ENCODE measurements at places on chromosomes 12 and 14.
A peak's percentile ranks its signal among the peaks of the same experiment; 100 is the strongest.

- H3K4me1 ChIP-seq: peaks cover 5% of the 10 kb centered on the region
- DNase-seq: no peak
- H3K27me3 ChIP-seq: peaks cover 24% of the 10 kb centered on the region
- peaks cover 2% of the 10 kb centered on the region for H3K36me3 ChIP-seq
- no peak overlapping the region for H3K27ac ChIP-seq
Measured at GRCh38 chr12:10052193-10052913, 21.9 kb downstream of the CLEC9A start.

- no peaks in the 10 kb centered on the region for H3K4me1 ChIP-seq
- H3K27me3 ChIP-seq: no peaks in the 10 kb centered on the region
- no peak overlapping the region for H3K27ac ChIP-seq
- H3K36me3 ChIP-seq: no peaks in the 10 kb centered on the region
- no peak for DNase-seq
Measured at GRCh38 chr14:26137161-26137560, 460.7 kb downstream of the NOVA1 start.

DNA sequence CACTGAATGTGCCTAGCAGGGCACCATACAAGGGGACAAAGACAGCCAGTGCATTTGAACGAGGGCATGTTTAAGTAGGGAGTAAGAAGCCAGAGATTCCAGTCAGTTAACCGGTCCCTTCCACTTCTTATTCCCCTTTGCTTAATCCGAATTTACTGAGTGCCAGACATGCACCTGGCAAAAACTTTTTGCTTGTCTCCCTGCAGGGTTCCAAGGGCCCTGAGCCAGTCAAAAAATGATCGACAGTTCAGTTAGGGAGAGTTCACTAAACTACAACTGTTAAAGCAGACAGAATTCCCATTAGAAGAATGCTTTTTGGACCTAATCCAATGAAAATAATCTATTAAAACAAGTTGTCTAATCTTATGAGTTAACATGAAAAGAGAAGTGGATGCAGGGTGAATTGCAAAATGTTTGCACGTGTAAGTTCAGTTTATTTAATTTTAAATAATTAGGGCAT, 193.8 kb downstream of the TMTC2 start:
- no peak for DNase-seq
- no peaks in the 10 kb centered on the region for H3K27me3 ChIP-seq
- H3K27ac ChIP-seq: no peak overlapping the region
- no peaks in the 10 kb centered on the region for H3K36me3 ChIP-seq

DNA sequence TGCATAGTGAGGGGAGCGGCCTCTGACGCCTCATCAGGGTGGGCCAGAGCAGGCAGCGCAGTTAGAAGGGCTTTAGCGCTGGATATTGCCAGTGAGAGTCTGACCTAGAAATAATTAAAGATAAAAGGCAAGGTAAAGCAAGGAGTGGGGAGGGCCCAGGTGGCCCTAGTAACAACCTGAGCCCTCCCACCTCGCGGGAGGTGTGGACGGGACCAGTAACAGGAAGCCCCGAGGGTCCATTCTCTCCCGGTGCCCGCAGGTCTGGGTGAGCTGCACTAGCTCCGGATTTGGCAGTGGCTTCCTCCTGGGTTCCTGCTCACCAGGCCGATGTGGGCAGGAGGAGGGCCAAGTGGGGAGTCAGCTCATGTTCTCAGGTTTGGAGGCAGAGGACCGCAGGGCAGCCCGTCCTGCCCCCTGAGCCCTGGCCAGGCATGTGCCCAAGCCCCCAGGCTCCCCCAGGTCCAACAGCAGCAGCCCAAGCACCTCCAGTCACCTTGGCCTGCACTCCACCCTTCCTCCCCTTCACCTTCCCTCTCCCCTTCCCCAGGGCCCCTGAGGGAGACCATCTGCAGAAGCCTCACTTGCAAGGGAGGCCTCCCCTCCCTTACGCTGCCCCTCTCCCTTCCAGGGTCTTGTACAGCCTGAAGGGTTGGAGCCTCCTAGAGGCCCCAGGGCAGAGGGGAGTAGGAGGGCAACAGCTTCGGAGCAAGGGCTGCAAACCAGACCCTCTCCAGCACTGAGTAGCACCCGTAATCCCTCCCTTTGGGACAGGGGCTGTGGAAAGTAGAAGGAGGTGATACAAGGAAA, 144.3 kb upstream of the FKBP4 start:
- no peaks in the 10 kb centered on the region for H3K4me1 ChIP-seq
- no peak overlapping the region for H3K4me3 ChIP-seq
- H3K36me3 ChIP-seq: no peaks in the 10 kb centered on the region

DNA sequence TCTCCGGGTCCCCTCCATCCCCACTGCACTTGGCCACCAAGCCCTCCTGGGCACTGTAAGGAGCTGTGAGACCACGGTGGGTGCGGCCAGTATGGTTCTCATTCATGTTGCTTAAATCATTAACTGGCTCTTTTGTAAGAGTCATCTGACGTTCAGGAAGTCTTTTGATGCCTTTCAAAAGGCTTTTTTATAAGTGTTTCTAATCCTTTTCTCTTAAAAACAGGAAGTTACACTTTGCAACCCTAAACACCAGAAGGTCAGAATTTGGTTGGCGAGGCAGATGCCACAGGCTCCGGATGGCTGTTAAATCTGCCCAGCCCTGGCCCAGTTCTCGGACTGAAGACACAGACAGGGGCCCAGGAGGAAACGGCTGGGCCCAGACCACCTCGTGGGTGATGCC, 26.1 kb upstream of the DIO3 start:
- H3K27me3 ChIP-seq: peaks cover 14% of the 10 kb centered on the region
- peaks cover 33% of the 10 kb centered on the region for H3K4me1 ChIP-seq
- no peak for DNase-seq
- H3K27ac ChIP-seq: peak overlapping the region; percentile 27
- H3K36me3 ChIP-seq: no peaks in the 10 kb centered on the region

DNA sequence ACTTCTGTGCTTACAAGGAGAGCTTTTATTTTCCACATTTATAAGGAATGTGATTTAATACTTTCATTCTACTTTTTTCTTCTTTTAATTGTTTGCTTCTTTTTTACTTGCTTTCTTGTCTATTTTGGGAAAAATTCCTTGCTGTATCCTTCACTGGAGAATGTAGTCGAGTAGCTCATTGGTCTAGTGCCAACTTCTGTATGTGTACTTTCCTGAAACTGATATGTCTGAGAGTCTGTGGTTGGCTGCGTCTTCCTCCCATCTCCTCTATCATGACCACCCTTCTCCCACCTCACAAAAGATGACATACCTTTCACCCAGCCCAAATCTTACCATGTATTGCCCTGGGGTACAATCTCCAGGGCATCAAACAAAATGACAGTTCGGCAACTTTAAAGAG, 51.8 kb downstream of the MSRB3 start:
- no peak for DNase-seq
- H3K4me1 ChIP-seq: no peaks in the 10 kb centered on the region
- H3K27ac ChIP-seq: no peak overlapping the region
- H3K36me3 ChIP-seq: no peaks in the 10 kb centered on the region

DNA sequence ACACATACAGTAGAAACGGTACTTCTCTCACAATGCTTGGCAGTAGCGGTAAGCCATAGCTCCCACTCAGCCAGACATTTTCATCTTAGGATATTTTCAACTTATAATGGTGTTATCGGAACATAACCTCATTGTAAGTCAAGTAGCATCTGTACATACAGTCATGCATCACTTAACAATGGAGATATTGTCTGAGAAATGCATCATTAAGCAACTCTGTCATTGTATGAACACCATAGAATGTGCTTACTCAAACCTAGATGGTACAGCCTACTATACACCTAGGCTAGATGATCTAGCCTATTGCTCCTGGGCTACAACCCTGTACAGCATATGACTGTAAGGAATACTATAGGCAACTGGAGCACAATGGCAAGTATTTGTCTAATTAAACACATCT, 40.8 kb downstream of the RPS6KA5 start:
- H3K36me3 ChIP-seq: peaks cover 3% of the 10 kb centered on the region
- peaks cover 52% of the 10 kb centered on the region for H3K4me1 ChIP-seq
- DNase-seq: no peak
- no peak overlapping the region for H3K27ac ChIP-seq

DNA sequence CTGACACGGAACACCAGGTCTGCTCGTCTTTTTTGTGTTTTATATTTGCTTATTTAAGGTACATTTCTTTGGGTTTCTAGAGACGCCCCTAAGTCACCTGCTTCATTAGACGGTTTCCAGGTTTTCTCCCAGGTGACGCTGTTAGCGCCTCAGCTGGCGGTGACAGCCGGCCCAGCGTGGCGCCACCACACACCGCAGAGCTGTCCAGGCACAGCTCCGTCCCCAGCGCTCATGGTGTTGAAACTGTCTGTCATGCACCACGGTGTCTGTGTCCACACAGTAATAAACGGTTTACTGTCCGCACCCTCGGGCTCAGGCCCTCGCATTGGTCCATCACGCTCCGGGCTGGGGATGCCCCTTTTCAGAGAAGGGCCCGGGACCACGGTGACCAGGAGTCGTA, 15.5 kb downstream of the DEGS2 start:
- no peak for DNase-seq
- no peak overlapping the region for H3K4me3 ChIP-seq
- H3K27me3 ChIP-seq: no peaks in the 10 kb centered on the region
- peaks cover 56% of the 10 kb centered on the region for H3K4me1 ChIP-seq

- H3K4me3 ChIP-seq: no peak overlapping the region
- no peaks in the 10 kb centered on the region for H3K36me3 ChIP-seq
- DNase-seq: no peak
- no peaks in the 10 kb centered on the region for H3K27me3 ChIP-seq
- H3K27ac ChIP-seq: peak overlapping the region; percentile 3
Measured at GRCh38 chr14:68692916-68693771, 99.7 kb downstream of the ZFP36L1 start.

GRCh38 chr12:92550661-92551060, 152.1 kb upstream of the PLEKHG7 start:
- H3K4me3 ChIP-seq: no peak overlapping the region
- no peak overlapping the region for H3K27ac ChIP-seq
- no peaks in the 10 kb centered on the region for H3K27me3 ChIP-seq
- no peaks in the 10 kb centered on the region for H3K4me1 ChIP-seq

- H3K4me3 ChIP-seq: no peak overlapping the region
- peaks cover 29% of the 10 kb centered on the region for H3K4me1 ChIP-seq
- peaks cover 19% of the 10 kb centered on the region for H3K27me3 ChIP-seq
- no peak for DNase-seq
- no peak overlapping the region for H3K27ac ChIP-seq
Measured at GRCh38 chr12:131628766-131629448, 82.0 kb upstream of the SFSWAP start.

- no peak for DNase-seq
- peak overlapping the region; percentile 79 for H3K27ac ChIP-seq
- peak overlapping the region; percentile 23 for H3K4me3 ChIP-seq
- H3K4me1 ChIP-seq: peaks cover 37% of the 10 kb centered on the region
- no peaks in the 10 kb centered on the region for H3K27me3 ChIP-seq
Measured at GRCh38 chr12:47317175-47317915, 237.6 kb upstream of the AMIGO2 start.

GRCh38 chr14:21505012-21505553, 6.1 kb downstream of the METTL3 start:
- peaks cover 4% of the 10 kb centered on the region for H3K36me3 ChIP-seq
- H3K4me3 ChIP-seq: no peak overlapping the region
- no peak for DNase-seq
- peak overlapping the region; percentile 51 for H3K27ac ChIP-seq
- H3K4me1 ChIP-seq: peaks cover 16% of the 10 kb centered on the region
- no peaks in the 10 kb centered on the region for H3K27me3 ChIP-seq

GRCh38 chr12:119676573-119676972, 8.6 kb downstream of the PRKAB1 start:
- peaks cover 18% of the 10 kb centered on the region for H3K4me1 ChIP-seq
- no peak overlapping the region for H3K4me3 ChIP-seq
- no peaks in the 10 kb centered on the region for H3K27me3 ChIP-seq
- H3K36me3 ChIP-seq: peaks cover 30% of the 10 kb centered on the region
- H3K27ac ChIP-seq: no peak overlapping the region

- no peaks in the 10 kb centered on the region for H3K27me3 ChIP-seq
- H3K36me3 ChIP-seq: peaks cover 9% of the 10 kb centered on the region
- no peak overlapping the region for H3K27ac ChIP-seq
- no peak overlapping the region for H3K4me3 ChIP-seq
- no peak for DNase-seq
Measured at GRCh38 chr14:60116181-60116580, 24.5 kb downstream of the PCNX4 start.

DNA sequence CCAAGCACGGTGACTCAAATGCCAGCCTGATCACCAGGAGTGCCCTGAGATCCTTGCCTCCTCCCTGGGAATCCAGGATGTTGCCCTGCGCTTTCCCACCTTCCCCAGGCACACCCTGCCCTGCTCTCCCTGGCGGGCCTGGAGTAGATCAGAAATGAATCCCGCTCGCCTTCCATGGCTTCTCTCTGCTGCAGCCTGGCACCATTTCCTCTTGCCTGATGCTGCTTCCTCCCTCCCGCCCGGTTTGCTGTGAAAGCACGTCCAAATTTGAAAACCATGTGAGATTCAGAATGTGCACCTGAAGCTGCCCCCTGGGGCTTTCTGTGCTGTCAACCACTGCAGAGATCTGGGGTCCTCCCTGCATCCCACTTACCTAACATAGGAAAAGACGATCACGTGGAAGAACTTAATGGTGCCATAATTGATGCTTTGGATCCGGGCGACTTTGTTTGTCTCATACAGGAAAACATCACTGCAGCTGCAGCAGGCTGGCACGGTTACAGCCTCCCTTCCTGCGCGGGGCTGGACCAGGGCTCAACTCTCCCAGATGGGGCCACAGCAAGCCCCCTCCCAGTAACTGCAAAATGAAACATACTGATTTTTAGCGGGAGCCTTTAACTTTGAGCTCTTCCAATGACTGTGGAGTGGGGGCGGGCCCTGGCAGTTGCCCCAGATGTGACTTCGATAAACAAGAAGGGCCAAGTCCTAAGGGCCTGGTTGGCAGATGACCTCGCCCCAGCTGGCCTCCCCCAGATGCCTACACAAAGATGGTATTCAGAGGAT, 24.9 kb upstream of the C12orf76 start:
- H3K4me1 ChIP-seq: peaks cover 33% of the 10 kb centered on the region
- no peaks in the 10 kb centered on the region for H3K36me3 ChIP-seq
- H3K27me3 ChIP-seq: no peaks in the 10 kb centered on the region
- H3K27ac ChIP-seq: peak overlapping the region; percentile 79

DNA sequence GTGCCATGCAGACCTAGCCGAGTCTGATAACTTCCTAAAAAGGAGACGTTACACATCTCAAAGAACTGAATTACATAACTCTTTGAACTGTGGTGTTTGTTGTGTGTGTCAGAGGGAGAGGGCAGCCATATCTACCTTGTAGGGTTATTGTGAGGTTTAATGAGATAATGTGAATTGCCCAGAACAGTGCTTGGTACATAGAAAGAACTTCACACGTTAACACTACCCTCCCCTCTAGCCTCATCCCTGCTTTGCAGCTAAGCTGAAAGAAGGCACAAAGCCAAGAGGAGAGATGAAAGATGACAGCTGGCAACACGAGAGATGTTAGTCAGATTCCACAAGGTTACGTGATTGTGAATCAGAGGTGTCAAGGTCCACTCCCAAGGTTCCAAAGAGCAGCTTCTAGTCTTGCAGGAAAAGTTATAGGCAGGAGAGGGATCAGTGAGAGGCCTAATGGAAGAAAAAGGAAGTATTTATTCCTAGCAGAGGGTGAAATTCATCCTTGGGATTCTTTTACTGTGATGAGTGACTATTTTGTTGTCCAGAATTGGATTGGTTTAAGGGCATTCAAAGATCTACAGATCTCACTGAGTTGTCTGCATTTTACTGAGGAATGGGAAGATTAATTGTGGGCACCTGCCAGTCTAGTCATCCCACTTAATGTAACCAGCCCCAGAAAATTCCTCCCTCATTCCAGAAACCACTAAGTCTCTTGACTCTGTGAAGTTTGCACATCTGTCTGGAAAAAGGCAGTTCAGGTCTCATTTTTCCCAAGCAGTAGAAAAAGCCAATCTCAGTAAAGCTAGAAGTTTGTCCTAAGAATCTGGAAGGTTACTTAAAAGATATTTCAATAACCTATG, 25.9 kb upstream of the WNK1 start:
- H3K4me3 ChIP-seq: no peak overlapping the region
- peaks cover 82% of the 10 kb centered on the region for H3K4me1 ChIP-seq
- H3K27ac ChIP-seq: peak overlapping the region; percentile 91
- no peaks in the 10 kb centered on the region for H3K27me3 ChIP-seq
- no peaks in the 10 kb centered on the region for H3K36me3 ChIP-seq
- DNase-seq: no peak

Data from naive thymus-derived CD8-positive, alpha-beta T cell (primary cell).